ENCODE measurements at places on chromosomes 12 and 14.

DNA sequence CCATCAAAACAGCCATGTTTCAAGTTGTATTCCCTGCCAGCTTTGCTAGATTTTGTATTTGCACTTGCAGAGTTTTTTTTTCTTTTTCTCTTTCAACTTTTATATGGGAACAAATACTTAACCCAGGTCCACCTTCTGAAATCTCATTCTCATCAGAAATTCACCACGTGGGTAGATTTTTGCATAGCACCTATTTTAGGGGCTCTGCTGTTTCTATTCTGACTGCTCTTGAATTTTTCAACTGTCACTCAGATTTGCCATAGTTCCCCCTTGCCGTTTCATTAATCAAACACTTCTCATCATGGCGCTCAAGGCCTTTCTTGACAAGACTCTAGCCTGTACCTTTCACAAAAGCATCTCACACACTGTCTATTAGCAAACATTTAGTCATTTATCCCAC lies 767.2 kb downstream of the VRK1 start:
- DNase-seq = no peak

DNA sequence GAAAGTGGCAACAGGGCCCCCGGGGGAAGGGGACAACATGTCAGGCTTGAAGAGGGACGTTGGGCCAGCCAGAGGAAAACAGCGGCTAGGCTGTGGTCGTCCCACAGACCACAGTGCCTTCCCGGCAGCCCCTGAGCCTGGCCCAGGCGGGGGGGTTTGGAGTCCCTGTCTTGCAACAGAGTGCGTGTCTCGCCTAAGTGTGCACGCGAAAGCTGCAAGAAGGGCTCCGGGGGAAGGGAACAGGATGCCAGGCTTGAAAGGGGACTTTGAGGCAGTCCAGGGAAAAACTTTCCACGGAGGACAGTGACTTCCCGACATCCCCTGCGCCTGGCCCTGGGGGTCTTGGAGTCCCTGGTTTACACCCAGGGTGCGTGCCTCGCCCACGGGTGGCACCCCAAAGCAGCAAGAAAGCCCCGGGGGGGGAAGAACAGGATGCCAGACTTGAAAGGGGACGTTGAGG lies 157.5 kb upstream of the ALG10B start:
- no peak for DNase-seq

DNA sequence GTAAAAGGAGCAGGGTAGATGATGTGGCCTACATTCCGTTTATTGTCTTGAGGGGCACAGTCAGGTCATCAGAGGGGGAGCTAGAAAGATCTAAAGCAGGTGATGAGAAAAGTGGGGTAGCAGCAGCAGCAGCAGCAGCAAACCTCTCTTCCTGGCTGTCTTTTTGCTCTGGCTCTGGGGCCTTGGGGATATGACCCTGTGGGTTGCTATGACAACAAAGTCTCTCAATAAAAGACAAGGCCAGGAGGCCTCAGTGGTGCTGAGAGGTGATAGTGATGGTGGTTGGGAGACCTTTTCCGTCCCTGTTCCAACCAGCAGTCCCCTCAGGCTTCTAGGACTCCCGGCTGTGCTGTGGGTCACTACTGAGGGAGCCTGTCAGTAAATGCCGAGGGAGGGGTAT lies 138.6 kb downstream of the SLC8A3 start:
- no peak for DNase-seq

GRCh38 chr14:97065305-97066067 lies 268.3 kb downstream of the VRK1 start:
- DNase-seq = no peak

DNA sequence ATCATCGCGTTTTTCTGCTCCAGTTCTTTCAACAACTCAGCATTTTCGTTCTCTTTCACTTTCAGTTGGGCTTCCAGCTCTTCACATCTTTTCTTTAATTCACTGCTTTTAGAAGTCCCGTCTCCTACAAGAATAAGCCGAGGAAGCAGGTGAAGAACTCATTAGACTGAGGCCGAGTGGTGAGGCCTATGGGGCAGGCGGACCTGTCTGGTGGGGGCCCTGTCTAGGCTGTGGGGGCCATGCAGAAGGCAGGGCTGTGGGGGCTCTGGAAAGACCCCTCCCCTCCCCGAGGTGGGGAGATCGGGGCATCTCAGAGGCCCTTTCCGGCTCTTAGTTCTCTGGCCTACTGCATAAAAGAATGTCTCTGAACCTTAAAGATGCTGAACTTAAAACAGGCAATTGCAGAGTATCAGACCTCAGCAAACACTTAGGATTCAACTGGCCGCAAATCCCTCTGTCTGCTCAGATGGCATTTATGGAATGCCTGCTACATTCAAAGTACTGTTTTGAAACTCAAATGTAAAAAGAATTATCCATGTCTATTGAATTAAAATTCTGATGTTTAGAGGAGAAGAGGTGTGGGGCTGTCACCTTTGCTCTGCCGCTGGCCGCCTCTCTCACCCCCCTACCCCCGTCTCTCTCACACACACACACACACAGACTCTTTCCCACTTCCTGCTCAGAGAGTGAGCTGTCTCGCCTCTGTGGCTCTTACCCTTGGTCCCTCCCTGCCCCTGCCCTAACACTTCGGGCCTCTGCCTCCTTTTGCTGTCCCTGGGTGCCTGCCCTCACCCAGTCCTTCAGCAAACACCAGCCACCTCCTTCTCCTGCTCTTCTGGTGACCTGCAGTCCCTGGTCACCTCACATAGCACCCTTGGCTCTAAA lies 34.7 kb downstream of the CCDC92 start:
- no peak for DNase-seq

- DNase-seq = no peak
Measured at GRCh38 chr12:102475355-102475754, 5.0 kb downstream of the IGF1 start.

DNA sequence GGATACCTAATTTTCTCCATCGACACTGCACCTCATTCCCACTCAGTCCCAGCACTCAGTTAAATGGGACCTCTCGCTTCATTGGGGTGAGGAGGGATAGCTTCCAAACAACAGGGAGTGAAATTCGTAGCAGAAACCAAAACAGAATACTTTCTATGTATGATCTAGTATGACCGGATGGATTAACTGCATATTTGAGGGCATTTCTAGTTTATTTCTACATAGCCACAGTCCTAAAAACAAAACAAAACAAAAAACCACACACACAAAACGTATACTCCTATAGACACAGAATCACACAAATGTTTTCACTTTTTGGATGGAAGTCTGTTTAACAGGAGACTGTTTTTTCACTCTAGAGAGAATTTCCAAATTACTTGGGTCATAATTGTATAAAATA lies 307.5 kb upstream of the FKBP4 start:
- no peak for DNase-seq

GRCh38 chr12:53229454-53229853 lies 2.6 kb downstream of the RARG start:
- DNase-seq = no peak

GRCh38 chr12:107560165-107560898 lies 125.3 kb upstream of the PWP1 start:
- no peak for DNase-seq

- DNase-seq = no peak
Measured at GRCh38 chr14:101817501-101818001, 56.0 kb downstream of the PPP2R5C start.

DNA sequence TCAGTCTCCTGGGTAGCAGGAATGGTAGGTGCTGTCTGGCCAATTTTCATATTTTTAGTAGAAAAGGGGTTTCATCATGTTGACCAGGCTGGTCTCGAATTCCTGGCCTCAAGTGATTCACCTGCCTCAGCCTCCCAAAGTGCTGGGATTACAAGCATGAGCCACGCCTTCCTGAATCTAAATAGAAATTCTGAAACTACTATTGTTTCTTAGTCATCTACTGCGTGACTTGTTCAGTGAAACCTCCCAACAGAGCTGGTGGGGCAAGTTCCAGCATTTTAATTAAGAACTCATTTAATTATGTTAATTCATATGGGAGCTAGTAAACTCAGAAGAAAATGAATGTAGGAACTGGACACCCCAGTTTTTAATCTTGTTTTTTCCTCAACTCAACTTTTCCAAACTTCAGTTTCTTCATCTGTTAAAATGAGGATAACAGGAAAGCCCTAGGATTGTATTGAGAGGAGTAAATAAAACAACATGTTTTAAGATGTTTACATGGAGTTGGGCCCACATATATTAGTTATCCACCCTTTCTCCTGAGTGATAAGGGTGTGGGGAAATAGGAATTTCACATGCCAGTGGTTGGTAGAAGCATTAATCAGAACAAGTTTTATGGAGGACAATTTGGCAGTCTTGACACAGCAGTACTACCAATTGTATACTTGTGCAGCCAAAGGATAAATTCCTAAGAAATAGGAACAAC lies 335.8 kb upstream of the E2F7 start:
- no peak for DNase-seq

DNA sequence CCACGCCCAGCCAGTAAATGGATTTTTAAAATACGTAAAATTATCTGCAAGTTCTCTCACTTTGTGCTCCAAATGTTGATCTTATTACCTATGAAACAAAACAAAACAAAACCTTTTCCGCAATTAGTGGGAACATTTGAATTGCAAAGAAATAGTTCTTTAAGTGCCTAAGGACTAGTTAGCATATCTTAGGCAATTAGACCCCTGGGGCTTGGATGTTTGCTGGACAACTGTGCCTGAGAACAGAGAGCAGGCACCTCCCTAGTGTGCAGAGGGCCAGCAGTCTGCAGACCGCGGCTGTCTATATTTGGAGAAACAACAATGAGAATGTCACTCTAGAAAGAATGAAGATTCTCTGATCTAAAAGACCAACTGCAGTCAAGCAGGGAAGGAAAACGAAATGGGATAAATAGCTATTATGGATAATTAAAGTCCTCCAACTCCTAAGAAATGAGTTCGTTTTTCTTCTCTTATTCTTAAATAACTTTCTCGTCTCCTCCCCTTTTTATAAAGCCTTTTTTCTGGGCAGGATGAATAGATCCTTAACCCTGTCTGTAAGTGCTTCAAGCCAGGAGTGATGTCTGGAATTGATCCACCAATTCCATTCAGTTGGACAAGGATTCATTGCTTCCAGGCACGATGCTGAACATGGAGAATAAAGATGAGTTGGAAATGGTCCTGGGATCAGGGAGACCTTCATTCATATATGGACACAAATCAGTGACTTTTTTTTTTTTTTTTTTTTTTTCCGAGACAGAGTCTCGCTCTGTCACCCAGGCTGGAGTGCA lies 16.2 kb downstream of the SLC17A8 start:
- no peak for DNase-seq

- no peak for DNase-seq
Measured at GRCh38 chr12:103505371-103506236, 9.8 kb upstream of the C12orf42 start.

- peak; percentile 19 for DNase-seq
Measured at GRCh38 chr12:71755146-71755892, 656 bp downstream of the RAB21 start.

DNA sequence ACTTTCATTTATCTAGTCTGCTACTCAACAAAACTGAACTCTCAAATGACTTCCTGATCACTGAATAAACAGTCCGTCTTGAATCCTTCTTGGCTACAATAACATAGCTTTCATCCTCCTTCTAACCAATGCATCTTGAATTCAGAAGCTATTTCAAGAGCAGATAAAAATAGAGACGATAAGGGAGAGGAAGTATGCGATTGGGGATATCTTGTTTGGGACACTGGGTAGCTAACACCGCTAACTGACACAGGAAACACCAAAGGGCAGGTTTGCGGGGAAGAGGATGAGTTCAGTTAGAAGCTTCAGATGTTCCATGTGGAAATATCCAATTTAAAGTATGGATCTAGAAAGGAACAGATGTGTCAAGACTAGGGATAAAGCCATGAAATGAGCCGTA lies 102.5 kb downstream of the SLC41A2 start:
- DNase-seq = no peak

DNA sequence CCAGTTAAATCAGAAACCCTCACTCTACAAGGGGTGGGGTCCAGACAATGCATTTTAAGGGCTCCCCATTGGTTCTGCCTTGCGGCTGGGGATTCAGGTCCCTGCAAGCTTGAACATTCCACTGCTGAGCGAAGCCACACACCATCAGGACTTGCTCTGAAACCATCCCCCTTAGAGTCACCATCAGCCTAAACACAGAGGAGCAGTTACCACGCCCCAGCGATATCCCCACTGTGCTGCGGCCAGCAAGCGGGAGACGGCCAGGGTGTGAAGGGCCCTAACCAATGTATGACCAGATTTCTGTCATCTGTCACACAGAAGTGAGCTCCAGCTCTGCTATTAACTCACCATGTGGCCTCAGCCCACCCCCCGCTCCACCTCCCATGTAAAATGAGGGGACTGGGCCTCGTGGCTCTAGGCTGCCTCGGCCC lies 29.7 kb downstream of the CCDC88C start:
- no peak for DNase-seq

GRCh38 chr12:117986705-117987469 lies 18.1 kb upstream of the KSR2 start:
- DNase-seq = no peak

GRCh38 chr14:50906326-50907065 lies 34.6 kb downstream of the ABHD12B start:
- DNase-seq = no peak

- DNase-seq = no peak
Measured at GRCh38 chr12:49762468-49762847, 21.1 kb downstream of the TMBIM6 start.

GRCh38 chr14:29724991-29725390 lies 202.7 kb downstream of the PRKD1 start:
- no peak for DNase-seq

GRCh38 chr14:93926245-93926872 lies 785 bp upstream of the FAM181A start:
- DNase-seq = no peak

GRCh38 chr14:102437997-102438915 lies 71.3 kb downstream of the ANKRD9 start:
- DNase-seq = peak; percentile 61

DNA sequence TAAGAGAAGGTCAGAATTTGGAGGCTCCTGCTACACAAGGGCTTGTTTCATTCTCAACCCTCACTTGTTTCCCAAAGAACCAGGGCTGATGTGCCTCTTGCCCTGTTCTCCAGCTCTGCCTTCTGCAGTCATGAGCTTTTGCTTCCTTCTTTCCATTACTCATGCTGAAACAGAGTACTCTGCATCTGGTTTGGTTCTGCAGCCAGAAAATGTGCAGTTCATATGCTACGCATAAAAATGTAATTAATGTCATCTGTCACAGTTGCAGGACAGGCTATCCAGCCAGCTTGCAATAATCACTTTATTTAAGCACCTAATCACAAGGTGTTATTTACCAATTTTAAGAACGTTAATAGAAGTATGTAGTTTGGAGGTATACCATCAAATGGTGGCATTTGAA lies 150.2 kb downstream of the SRGAP1 start:
- DNase-seq = no peak

- DNase-seq = no peak
Measured at GRCh38 chr12:24909667-24910066, 39.2 kb downstream of the BCAT1 start.

All from amniotic stem cell (primary cell).